ENCODE measurements at places on chromosomes 16 and 17. TPM values are rescaled to one million over a fixed set of nuclear protein-coding genes. Genes with fewer than 3 reads are reported as not detected.

CCL2 gene
- total RNA-seq, result 4.4 TPM

KRTAP2-3 gene
- not detected for total RNA-seq

SLFN13 gene
- 30.9 TPM for total RNA-seq

MYH3 gene
- total RNA-seq, result 13.5 TPM

VTN gene
- 0.34 TPM for total RNA-seq

MT3 gene
- total RNA-seq, result not detected

TMEM204 gene
- total RNA-seq, result 0.58 TPM

LRRC36 gene
- not detected for total RNA-seq

GCGR gene
- not detected for total RNA-seq

UNC13D gene
- total RNA-seq, result 107 TPM

SDK2 gene
- 12.7 TPM for total RNA-seq

KRT20 gene
- total RNA-seq, result not detected

LCAT gene
- total RNA-seq, result 16.3 TPM

KRT35 gene
- not detected for total RNA-seq

GAS2L2 gene
- total RNA-seq, result 0.17 TPM

KCNG4 gene
- not detected for total RNA-seq

USP43 gene
- 0.07 TPM for total RNA-seq

AANAT gene
- 0.94 TPM for total RNA-seq

PRSS22 gene
- total RNA-seq, result not detected

PYY gene
- not detected for total RNA-seq

HOXB6 gene
- not detected for total RNA-seq

SLC52A1 gene
- not detected for total RNA-seq

ITGAL gene
- 176 TPM for total RNA-seq

TPSG1 gene
- total RNA-seq, result not detected

TPSB2 gene
- total RNA-seq, result not detected

GSG1L gene
- not detected for total RNA-seq

ABCC12 gene
- not detected for total RNA-seq

PIPOX gene
- 15.0 TPM for total RNA-seq

CA5A gene
- total RNA-seq, result 0.27 TPM

HLF gene
- not detected for total RNA-seq

DNASE1L2 gene
- total RNA-seq, result 1.1 TPM

MT1M gene
- not detected for total RNA-seq

IGF2BP1 gene
- total RNA-seq, result 0.27 TPM

CORO6 gene
- 4.0 TPM for total RNA-seq

NUP88 gene
- 221 TPM for total RNA-seq

ABCA5 gene
- total RNA-seq, result 37.2 TPM

HOXB5 gene
- total RNA-seq, result not detected

HP gene
- total RNA-seq, result not detected

NPIPA8 gene
- total RNA-seq, result 2.9 TPM

HSD17B2 gene
- total RNA-seq, result not detected

C17orf67 gene
- total RNA-seq, result 10.0 TPM

ZNF205 gene
- not detected for total RNA-seq

CFAP97D1 gene
- total RNA-seq, result not detected

ZP2 gene
- not detected for total RNA-seq

SLC22A31 gene
- total RNA-seq, result not detected

ZDHHC1 gene
- total RNA-seq, result 2.4 TPM

SLC38A8 gene
- total RNA-seq, result not detected

TNFRSF17 gene
- total RNA-seq, result 6.3 TPM

PRSS36 gene
- total RNA-seq, result 1.6 TPM

CTRB2 gene
- not detected for total RNA-seq

ASPA gene
- not detected for total RNA-seq

ZNF830 gene
- 45.4 TPM for total RNA-seq

OR4D1 gene
- total RNA-seq, result not detected

DOK4 gene
- total RNA-seq, result 1.6 TPM

AIPL1 gene
- not detected for total RNA-seq

GPATCH8 gene
- 83.4 TPM for total RNA-seq

Measured in B cell (primary cell).